Gastroesophageal sphincter (tissue), 4 donors: ENCODE measurements at places on chromosomes 4 and X.

GRCh38 chr4:181476508-181476890, 766.7 kb upstream of the TENM3 start:
- no peak for ATAC-seq

DNA sequence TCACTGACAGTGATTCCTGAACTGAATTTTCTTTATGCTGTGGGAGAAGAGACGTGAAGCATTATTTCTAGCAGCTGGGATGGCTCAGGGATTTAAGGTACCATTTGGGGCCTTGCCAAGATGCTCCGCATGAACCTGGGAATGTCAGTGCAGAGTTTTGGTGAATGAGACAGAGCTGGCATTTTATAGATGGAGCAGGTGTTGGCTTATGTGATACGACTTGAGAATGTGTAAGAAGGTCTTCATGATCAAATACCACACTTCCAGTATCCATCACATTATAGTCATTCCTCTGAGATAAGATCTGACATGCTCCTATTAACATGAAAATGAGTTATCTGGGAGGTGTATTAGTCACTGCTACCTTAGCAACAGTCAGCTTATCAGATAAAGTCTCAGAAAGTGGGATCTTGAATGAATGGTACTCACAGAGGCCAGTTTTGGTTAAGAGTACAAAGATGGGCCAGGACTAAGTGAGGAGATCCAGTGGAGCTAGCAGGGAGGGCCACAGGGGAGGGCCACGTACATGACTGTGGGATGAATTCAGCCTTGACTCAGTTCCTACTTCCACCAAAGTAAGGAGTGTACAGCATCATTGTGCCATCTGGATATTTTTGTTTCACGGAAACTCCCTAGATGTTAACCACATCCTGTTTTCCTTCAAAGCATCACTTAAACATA, 116.7 kb downstream of the SPCS3 start:
- ATAC-seq: no peak

DNA sequence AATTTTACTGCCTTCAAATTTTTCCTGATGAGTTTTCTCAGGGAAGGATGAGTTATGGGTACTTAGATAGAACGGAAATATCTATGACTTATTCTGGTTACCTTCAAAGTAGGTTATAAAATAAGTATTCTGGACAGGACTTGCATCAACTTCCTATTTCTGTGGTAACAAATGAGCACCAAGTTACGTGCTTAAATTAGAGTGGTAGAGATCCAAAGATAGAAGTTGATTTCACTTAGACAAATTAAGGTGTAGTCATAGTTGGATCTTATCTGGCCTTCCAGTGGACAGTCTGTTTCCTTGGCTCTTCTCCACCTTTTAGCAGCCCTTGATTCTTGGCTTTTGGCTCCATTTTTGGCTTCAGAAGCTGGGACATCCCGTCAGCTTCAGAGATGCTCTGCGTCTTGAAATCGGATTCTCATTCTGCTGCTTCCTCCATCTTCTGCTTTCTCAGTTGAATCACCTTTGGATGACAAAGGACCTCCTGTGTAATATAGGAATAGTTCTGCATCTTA, 109.9 kb downstream of the ZNF518B start:
- ATAC-seq: no peak

DNA sequence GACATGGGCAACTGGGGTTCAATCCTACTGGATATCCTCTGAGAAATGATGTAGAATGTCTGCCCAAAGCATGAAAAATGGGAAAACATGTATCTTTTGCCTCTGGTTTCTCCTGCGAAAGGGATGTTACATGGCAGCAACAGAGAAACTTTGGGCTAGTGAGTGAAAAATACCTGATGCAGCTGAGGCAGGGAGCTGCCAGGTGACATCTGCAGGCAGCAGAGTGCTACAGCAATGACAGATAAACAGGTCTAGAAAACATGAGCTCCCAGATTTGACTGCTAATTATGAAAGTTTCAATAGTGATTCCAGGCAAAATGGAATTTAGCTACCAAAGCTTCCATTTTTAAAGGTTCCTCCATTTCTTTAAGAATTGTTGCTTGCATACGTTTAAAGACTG, 4.8 kb upstream of the CXCL1 start:
- no peak for ATAC-seq

- no peak for ATAC-seq
Measured at GRCh38 chr4:120672558-120673147, 249.9 kb downstream of the PRDM5 start.

GRCh38 chrX:10932842-10933440, 178.2 kb upstream of the HCCS start:
- no peak for ATAC-seq

DNA sequence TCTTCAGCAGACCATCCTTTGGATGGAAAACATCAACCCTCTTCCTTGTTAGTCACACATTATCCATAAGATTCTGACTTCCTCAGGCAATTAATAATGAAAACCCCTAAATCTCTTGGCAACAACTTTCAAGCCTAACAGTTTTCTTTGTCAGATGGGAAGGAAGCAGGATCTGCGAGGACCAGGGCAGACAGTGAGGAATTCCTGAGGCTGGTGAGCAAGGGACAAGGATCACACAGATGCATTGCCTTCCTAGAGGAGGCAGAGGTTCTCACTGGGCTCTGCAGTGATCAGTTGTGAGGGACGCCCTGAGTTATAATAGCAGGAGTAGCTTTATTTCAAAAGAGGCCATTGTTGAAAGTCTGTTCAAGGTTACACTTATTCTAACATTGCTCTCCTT, 195.4 kb downstream of the SLIT2 start:
- ATAC-seq: no peak

- ATAC-seq: no peak
Measured at GRCh38 chrX:3295731-3296130, 50.7 kb downstream of the MXRA5 start.

GRCh38 chrX:98407584-98407983, 1523.9 kb downstream of the RPA4 start:
- no peak for ATAC-seq

DNA sequence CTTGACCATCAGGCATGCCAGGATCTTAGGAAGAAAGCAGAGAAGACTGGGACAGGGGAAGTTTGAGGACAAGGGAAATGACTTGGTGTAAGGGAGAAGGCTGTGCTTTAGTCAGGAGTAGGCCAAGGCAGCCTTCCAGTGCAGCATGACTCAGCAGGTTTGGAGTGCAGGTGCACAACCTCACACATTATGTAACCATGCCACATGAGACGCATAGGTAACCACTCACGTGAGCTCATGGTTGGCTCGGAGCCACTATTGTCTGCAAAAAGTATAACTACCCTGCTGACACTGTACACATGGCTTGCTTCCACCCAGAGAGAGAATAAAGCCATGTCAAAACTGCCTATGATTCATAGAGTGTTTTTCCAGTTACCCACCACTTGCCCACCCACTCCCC, 715.9 kb downstream of the SMARCA1 start:
- no peak for ATAC-seq
